ENCODE measurements at places on chromosomes 6 and 20. TPM values are rescaled to one million over a fixed set of nuclear protein-coding genes. Genes with fewer than 3 reads are reported as not detected.

RNF217 gene
- total RNA-seq, result 18.3 TPM

FAM50B gene
- total RNA-seq, result 10.9 TPM

DNA sequence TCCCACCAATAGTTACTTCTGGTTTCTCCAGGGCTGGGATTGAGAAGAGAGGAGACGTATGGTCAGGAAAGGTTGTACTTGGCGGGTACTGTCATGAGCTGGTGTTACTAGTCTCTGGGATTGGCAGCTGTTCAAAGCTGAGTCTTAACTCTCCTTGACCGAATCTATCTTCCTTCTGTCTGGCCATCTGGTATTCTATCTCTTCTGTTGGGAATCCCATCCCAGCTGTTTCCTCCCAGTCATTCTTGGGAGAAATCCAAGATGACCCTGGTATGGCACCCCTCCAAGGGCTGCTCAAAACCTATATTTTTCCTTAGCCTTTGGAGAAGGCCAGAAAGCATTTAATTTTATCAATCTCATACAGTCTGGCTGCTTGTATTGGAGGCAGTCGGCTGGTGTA, 287.0 kb upstream of the CHD6 start:
- no peak for DNase-seq

GRCh38 chr6:108074057-108074358, 533 bp downstream of the OSTM1 start:
- no peak for DNase-seq

- DNase-seq, result no peak
Measured at GRCh38 chr20:4919047-4919704, 82.1 kb downstream of the SLC23A2 start.

GRCh38 chr6:32444433-32444832, 4.7 kb downstream of the HLA-DRA start:
- no peak for DNase-seq

DNA sequence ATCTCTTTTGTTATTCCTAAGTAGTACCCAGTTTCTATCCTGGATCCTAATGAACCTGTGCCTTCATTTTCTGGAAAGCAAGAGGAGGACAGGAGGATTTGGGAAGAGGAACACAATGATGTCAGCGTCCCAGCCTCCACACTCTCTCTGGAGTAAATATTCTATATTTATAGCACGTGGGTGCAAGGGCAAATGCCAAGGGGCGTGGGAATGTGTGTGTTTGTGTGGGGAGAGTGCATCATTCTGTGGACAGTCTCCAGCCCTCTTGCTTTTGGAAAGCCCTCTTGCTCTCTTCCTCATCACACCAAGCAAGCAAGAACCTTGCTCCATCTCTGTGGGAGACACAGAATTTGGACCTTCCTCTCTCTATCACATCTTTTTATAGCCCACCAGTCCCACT, 103.2 kb upstream of the EMILIN3 start:
- no peak for DNase-seq

GRCh38 chr6:21808045-21808470, 214.5 kb downstream of the SOX4 start:
- DNase-seq, result no peak

GRCh38 chr6:45619211-45619760, 241.6 kb upstream of the SUPT3H start:
- no peak for DNase-seq
